ENCODE measurements at places on chromosomes 13 and 19. TPM values are rescaled to one million over a fixed set of nuclear protein-coding genes. Genes with fewer than 3 reads are reported as not detected.

IGFL3 gene
- not detected for total RNA-seq

PGPEP1 gene
- 22.5 TPM for total RNA-seq

PGLYRP1 gene
- not detected for total RNA-seq

CRB3 gene
- total RNA-seq: not detected

PODNL1 gene
- 0.53 TPM for total RNA-seq

NEK5 gene
- total RNA-seq: under 0.01 TPM

RFPL4AL1 gene
- total RNA-seq: 0.13 TPM

CLEC11A gene
- 8.0 TPM for total RNA-seq

GARIN5A gene
- not detected for total RNA-seq

COL4A2 gene
- 143 TPM for total RNA-seq

MRPL54 gene
- 43.4 TPM for total RNA-seq

CD37 gene
- not detected for total RNA-seq

MTUS2 gene
- under 0.01 TPM for total RNA-seq

PDX1 gene
- not detected for total RNA-seq

KHSRP gene
- 197 TPM for total RNA-seq

KIR2DL4 gene
- total RNA-seq: not detected

TJP3 gene
- total RNA-seq: not detected

ZNF274 gene
- 19.2 TPM for total RNA-seq
